GF-D8 (cell line): ENCODE measurements at places on chromosomes 5 and 9.

DNA sequence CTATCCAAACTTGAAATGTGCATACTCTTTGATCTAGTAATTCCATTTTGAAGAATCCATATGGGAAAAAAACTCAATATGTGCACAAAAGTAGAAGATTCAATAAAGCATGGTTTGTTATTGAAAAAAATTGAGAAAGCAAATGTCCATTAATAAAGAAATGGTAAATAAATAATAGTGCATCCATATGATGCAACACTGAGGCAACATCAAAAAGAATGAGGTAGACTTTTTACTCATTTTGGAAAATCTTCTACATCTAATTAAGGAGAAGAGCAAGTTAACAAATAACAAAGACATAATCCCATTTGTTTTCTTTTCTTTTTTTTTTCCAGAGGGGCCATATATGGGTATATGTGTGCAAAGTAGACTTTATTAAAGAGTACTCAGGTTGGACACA is 52.5 kb upstream of the FST start:
- DNase-seq = no peak

DNA sequence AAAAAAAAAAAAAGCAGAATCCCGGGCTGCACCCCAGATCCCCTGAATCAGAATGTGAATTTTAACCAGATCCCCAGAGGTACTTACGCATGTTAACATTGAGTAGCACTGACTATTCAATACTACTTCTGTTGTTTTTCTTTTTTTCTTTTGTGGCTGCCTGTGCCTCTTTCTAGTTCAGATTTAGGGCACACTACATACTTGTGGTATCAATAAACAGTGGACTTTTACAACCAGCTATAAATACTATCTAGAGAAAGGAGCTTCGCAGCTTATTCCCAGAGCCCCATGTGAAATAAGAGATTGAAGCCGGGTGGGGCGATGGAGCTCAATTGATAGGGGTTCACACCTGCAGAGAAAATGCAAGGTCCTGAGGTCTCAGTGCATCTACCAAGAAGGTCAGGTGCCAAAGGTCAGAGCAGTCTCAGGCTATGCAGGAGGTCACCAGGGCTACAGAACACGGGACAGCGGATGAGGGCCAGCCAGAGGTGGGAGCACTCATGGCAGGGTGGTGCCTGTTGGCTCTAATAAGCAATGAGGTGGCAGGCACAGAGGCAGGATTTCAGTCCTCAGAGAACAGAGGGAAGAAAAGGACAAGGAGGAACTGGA is 22.3 kb downstream of the WWC1 start:
- no peak for DNase-seq

- DNase-seq = no peak
Measured at GRCh38 chr5:112238473-112238872, 180.6 kb downstream of the EPB41L4A start.

DNA sequence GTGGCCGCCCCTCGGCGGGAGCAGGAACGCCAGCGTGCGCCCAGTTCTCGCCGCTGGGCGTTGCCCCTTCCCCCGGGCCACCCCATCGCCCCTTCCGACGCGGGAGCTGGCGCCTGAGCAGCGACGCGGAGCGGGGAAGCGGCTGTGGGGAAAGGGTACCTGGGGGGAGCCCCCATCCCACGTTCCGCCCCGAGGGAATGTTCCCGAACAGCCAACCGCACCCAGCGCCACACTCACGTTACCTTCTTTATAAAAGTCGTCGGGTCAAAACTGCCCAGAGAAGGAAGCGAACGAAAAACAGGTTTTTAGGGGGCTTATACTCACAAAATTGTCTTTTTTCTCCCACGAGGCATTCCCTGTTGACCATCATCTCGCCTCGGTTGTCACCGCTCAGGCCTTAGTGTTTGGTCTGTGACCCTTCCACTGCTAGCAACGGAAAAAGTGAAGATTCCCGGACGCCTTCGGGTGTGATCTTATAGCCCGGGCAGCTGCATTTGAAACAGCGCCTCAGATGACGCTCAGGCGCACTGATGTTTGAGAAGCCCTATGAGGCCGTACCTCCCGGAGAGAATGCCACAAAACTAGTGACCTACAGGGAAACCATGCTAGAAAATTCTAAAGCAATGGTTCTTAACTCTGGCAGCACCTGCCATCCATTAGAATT is 475 bp upstream of the GOLM1 start:
- DNase-seq = no peak

DNA sequence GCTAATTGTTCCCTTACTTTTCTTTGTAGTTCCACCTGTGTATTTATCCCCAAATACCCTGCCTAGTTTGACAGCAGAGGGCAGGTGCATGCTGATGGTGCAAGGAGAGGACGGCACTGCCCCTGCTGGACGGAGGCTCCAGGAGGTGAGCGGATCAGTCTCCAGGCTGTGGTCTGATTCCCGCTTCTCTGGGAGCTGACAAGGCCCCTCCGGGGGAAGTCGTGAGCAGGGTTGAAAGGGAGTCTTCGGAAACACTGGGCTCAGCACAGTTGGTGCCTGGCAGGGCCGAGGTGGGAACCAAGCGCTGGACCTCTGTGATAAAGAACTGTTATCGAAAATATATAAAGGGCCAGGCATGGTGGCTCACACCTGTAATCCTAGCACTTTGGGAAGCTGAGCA is 52.9 kb downstream of the RASGEF1C start:
- DNase-seq = no peak
